Stimulated activated CD8-positive, alpha-beta memory T cell treated with anti-CD3 and anti-CD28 coated beads, Interleukin-12 subunit alpha, Interleukin-12 subunit beta, amount 100 ng/mL, for 1 hour (primary cell): ENCODE measurements at places on chromosomes 5 and 9.

DNA sequence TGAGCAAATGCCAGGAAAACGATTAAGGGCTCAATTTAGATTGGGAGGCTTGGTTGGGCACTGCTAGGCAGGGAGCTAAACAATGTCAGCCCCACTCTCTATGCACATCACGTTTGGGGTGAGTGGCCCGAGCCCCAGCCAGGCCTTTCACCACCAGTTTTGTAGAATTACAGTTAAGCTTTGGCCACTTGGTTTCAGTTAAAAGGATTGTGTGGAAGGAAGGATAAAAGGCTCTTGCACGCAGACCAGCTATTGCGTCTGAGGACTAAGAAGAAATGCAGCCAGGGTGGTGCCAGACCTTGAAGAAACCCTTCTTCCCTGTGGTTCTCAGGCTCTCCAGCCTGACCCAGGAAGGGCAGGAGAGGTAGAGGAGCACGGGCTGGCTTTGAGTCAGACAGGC, 125.3 kb upstream of the SLC44A1 start:
- DNase-seq = no peak

DNA sequence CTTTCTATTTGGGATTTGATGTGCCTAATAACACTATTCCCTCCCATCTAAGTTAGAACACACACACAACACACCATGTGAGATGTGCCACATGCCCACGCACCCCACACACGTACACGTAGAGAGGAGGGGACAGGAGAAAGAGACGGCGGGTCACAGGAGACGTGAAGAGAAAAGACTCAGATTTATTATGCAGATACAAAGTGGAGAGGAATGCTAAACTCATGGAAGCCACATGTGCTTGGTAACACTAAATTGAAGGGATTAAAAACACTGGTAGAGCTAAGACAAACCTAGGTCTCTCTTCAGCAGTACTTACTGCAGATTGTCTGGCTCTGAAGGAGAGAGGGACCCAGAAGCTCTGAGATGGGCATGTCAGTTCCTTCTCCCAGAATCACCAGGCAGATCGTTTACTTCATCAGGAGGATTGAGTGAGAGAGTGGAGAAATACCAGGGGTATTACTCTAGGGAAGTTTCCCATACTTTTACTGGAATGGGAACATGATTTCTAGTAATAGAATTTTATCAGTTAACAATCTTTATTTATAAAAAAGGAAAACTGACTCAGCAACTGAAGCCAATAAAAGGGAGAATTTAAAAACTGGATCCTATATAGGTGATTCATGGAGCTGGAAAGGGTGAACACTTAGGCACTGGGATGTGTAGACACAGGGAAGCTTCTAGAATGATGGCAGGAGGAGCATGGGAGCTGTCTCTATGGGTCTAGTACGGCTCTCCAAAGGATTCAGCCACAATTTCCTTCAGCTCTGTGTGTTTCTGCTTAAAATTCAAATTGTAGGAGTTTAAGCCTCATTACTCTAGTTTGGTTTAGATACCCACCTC, 139.4 kb downstream of the MACIR start:
- no peak for DNase-seq

GRCh38 chr5:58940446-58940845, 357.6 kb downstream of the RAB3C start:
- no peak for DNase-seq

- no peak for DNase-seq
These were observed 16.1 kb upstream of the SPIN1 start for GRCh38 chr9:88372103-88372654.

DNA sequence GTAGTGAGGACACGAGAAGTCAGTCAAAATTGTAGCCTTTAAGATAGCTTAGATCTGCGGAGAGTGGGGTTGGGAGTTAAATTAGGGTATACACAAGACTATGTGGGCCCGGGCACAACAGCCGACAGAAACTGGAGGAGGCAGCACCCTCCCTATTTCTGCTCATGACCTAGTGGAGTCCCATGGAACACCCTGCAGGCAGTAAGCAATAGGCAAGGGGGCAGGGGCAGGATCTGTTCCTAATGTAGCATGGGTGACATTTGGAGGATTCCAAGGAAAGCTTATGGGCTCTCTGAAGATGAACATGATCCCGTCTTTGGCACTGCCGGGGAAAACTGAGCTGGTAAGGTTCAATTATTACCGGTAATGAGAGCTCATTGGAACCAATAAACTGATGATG, 67.0 kb downstream of the FEM1C start:
- DNase-seq = no peak

DNA sequence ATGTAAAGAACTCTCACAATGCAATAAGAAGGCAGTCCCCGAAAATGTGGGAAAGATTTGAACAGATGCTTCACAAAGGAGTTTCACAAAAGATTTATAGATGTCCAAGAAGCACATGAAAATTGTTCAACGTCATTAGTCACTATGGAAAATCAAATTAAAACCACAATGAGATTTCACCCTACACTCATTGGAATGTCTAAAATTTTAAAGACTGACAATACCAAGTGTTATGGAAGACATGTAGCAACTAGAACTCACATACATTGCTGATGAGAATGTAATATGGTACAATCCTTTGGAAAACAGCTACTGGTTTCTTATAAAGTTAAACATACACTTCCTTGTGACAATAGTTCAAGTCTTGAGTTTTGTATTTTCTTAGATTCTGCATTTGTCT, 11.0 kb upstream of the RECK start:
- DNase-seq = no peak

DNA sequence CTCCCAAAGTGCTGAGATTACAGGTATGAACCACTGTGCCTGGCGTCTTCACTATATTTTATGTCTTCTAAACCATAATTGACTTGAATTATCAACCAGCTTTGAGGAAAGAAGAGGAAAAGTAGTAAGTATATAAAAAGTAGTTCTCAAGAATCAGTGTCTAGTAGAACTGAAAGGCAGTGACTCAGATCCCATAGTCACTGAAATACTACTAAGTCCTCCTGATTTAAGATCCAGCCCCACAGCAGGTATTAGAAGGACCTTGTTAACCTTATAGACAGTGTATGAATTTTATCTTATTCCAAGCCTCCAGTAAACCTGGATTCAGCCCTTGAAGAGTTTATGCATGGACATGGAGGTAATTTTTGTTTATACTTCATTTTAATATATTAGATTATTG, 31.5 kb downstream of the LNPEP start:
- DNase-seq = no peak

DNA sequence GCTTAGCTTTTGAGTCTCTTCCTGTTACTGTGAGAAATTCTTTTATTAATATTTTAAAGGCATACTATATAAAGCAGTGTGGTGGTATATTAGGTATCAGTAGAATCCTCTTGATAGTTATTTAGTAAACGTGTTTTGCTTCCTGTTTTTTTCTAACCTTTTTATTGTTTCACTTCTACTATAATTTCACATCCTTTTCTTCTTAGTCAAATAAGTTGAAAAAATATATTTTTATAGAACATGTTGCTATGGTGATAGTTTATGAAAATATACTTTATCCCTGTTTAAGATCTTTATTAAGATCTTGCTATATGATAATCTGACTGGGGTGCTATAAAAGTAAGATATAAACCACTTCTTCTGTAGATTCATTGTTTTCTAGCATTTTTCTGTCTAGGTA, 2.1 kb downstream of the POLK start:
- no peak for DNase-seq

DNA sequence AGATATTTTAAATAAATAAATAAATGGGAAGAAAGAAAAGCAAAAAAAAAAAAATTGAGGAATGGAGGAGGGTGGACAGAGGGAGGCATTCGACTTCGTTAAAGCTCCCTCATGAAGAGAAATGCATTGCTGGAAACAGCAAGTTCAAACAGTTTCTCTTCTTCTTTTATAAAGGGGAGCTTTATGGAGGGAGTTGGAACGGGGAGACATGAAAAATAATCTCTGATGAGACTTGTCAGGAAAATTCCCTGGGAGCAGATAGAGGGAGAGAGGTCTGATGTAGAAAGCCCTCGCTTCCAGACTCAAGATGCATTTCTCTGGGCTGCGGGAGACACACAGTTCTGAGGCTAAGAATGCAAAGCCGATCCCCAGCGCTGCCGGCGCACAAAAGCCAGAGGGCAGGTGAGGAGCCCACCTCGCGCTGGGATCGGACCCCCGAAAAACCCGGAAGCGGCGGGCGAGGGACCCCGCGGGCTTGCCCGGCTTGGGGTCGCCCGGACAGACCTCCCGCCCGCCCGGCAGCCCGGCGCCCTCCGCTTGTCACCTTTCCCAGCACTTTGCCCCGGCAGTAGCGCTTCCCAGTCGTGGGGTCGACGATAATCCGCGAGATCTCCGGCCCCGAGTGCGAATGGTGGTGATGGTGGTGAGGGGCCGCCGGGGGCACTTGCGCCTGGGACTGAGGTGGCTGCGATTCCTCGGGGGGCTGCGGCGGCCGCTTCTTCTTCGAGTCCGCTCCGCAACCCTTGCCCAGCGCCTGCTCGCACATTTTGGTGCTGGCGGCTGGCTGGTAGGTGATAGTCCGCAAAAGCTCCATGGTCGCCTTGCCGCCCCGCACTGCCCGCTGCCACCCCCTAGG, 512 bp downstream of the PLK2 start:
- no peak for DNase-seq

DNA sequence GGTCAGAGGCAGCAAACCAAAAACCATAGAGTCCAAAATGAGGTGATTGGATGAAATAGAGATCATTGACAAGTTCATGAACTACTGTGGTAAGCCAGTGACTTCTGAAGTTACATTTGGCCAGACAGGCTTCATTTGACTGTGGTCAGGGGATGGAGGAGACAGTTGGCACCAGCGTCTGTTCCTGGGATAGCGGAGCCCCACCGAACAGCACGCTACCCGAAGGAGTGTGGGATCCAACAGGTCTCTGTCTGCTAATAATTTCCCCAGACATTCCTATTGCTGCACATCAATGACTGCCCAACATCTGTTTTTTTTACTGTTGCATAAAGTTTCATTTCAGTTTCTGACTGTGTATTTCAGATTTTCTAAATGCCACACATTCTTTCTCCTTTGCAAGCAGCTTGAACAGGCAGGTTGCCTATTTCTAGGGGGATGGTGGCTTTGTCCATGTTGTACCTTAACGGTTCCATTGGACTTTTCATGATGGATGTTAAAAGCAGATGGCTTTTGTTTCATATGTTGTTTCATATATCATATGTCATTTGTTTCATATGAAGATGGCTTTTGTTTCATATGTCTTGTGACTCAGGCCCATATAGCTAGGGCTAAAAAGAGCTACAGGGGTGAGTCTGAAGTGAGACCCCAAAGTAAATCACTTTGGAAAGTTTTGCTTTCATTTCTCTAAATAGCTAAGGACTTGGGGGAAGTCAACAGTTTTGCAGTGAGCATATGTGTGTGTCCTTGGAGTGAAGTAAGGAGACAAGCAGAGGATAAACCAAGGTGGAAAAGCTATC, 180.8 kb downstream of the GOLPH3 start:
- no peak for DNase-seq
